Tibial nerve (tissue), 4 donors: ENCODE measurements at places on chromosomes 1 and 21. TPM values are rescaled to one million over a fixed set of nuclear protein-coding genes. Genes with fewer than 3 reads are reported as not detected.

HPDL gene
- 1.7 TPM for total RNA-seq

DNA sequence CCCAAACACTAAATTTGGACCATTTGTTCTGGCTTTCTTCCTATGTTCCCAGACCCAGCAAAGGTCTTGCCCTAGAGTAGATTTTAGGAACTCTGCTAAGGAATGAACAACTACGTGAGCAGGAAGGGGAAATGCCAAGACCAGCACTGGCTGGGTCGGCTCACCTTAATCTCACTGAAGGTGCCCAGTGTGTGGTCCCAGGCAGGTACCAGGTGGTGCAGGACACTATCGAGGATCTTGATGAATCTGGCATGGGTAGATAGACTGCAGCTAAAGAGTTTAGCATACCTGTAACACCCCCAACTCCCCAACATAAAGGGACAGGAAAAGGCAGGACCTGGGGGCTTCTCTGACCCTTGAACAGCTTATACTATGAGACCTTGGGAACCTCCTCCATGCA lies 3.0 kb downstream of the HECTD3 start:
- DNase-seq = no peak

PGM1 gene
- total RNA-seq = 36.7 TPM

MT1HL1 gene
- not detected for total RNA-seq

DNA sequence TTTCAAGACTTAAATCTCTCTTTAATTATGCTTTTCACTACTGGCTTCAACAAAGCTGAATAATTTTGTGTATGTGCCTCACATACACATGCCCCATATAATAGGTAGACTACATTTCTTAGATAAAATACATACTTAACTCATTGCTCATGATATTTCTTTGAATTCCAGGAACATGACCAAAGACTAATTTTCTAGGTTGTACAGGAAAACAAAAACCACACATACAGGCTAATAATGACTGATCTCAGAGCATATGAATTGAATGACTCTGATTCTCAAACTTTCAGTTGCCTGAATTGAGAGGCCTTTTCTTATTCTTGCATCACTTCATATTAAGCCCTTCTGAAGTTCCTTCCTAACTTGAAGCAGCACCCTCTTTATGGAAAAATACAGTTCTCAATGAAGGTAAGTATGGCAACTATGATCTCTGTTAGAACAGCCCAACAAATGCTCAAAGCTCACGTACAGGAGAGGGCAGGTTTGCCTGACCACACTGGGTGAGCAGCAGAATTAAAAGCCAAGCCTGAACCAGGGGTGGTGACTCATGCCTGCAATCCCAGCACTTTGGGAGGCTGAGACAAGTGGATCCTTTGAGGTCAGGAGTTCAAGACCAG lies 22.6 kb upstream of the UAP1 start:
- no peak for DNase-seq
